Stimulated activated CD4-positive, alpha-beta T cell treated with anti-CD3 and anti-CD28 coated beads, Interleukin-15, amount 100 ng/mL, for 24 hours (primary cell): ENCODE measurements at places on chromosomes 2 and 18.

DNA sequence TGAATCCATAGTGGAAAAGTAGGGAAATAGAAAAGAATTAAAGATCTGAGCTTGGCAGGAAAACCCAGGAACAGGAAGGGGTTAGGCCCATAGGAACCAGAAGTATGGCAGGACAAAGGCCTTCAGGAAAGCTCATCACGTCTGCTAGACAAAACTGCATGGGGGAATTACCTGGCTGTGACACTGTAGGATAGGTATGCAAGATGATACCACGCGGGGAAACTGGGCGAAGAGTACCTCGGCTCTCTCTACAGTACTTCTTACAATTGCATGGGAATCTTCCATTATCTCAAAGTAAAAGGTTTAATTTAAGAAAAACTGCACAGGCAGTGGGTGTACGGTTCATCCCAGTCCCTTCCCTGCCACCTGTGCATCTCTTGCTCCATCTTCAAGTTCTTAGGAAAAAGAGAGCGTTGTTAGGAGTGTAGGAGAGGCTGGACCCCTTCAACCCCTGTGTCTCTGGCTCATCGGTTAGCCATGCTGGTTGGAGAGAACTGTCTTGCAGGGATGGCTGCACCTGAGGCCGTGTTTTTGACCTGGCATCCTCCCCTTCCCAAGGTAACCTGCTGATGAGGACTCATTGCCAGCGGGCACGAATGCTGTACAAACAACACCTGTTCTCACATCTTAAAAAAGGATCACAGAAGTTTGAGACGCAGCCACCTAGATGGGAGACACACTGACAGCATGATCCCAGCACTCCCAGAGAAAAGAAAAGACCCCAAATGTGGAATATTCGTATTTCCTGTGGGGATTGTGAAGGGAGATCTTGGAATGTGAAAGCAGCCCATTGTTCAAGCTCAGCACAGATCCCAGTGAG is 120.5 kb upstream of the COPS8 start:
- DNase-seq = no peak

DNA sequence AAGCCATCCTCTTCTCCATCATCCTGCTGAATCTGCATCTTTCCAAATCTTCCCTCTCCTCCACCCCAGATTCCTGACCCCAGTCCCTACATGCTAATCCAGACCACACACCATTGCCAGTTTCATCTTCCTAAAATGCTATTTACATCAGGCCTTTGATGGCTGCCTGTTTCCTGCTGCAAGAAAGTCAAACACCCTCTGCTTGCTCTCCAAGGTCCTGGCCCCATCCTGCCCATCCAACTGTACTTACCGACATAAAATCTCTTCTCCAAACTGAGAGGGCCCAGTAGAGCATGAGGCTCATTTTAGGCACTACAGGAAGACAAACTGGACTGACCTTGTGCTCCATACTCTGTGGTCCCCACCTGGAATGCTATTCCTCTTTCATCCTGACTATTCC is 19.0 kb downstream of the ALK start:
- DNase-seq = no peak

GRCh38 chr2:119068154-119068725 is 90.3 kb downstream of the C1QL2 start:
- no peak for DNase-seq

DNA sequence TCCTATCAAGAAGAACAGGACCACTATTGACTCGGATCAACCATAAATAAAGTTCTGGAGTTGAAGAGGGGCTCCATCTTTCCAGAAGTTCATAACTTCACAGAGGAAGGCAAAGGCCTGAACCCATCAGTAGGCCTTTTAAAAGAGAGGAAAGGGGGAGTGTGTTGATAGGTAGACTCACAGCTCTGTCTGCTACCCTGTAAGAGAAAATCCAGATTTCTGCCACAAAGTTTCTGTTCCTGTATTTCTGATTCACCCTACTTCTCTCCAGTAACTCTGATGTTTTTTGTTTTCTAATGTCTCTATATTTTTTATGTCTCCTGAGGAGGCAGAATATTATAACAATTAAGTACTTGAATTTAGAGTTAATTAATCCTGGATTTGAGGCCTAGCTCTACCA is 564.0 kb downstream of the TNS1 start:
- DNase-seq = no peak

- no peak for DNase-seq
These were observed 56.6 kb downstream of the RPL37A start for GRCh38 chr2:216555274-216555673.

DNA sequence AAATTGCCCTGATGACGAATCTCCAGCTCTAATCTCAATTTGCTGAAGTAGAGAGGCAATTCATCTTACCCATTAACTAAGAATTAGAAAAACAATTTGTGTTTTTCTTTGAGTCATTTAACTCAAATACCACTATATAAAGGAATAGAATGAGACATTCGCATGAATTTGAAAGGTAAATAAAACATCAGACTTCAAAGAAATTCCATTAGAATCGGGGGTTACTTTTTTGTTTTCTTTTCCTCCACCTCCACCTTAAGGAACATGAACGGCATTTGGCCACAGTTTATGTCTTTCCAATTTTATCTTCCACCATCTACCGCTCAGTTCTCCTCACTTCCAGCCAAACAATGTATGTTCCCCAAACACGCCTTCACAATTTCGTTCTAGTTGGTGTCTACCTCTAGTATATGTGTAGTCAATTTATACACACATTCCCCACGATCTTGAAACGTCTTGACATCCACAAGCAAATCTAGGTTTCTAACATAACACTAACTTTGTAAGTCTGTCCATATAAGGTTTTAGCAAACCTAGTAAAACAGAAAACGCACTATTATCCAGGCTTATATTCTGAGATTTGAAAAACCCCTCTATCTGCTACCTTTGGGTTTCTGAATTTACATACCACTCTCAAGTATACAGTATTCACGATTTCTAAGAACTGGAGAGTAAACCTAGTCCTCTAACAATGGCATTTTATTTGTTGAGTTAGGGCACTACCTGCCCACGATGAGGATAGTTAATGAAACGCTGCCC is 1.2 kb upstream of the SMCHD1 start:
- DNase-seq = no peak

DNA sequence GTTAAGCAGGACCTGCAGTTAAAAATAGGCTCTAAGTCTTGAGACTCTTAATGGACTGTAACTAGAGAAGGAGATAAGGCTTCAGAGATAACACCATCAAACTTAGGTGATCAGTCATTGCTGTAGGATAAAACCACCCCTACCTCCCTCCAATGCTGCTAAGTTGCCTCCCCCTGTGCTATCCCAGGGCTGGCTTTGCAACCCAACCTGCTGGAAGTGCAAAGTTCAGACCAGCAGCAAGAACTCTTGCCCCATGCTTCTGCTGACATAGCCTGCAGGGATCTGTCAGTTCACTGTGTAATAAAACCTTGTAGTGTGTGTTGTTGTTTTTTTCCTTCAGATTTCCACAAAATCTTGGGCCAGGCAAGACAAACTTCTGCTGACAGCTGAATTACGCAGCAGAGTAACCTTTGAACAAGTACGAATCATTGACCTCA is 57.4 kb upstream of the EPB41L3 start:
- no peak for DNase-seq

- no peak for DNase-seq
These were observed 581.8 kb downstream of the RNF144A start for GRCh38 chr2:7499018-7499417.

GRCh38 chr2:230589025-230589424 is 123.6 kb upstream of the CAB39 start:
- no peak for DNase-seq

DNA sequence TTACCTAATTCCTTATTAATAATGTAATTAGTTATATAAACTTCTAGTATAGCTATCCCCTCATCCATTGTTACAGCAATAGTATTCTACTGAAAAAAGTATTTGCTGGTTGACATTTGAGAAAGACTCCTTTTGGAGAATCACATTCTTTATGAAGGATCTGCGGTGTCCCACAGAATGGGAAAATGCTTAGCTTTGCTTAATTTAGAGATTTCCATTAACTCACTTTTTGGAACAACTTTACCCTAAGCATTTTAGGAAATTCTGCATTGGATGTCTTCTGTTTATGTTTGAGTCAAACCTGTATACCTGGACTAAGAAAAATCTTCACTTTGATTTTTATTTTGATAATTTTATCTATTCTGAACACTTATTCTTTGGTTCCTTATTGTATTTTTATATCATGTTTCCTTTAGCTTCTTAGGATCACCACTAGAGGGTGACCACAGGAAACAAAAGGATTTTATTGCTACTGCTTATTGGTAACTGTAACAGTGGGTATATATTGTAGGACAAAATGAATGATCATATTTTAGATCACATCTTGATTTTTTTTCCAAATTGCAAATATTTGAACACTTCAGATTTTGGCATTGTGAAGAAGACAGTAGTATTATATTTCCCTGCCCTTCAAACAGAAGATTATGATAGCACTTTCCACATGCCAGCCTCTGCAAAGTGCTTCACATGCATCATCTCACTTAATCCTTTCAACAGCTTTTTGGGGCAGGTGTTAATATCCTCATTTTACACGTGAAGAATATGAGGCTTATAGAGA is 79.6 kb downstream of the MIB1 start:
- DNase-seq = no peak

DNA sequence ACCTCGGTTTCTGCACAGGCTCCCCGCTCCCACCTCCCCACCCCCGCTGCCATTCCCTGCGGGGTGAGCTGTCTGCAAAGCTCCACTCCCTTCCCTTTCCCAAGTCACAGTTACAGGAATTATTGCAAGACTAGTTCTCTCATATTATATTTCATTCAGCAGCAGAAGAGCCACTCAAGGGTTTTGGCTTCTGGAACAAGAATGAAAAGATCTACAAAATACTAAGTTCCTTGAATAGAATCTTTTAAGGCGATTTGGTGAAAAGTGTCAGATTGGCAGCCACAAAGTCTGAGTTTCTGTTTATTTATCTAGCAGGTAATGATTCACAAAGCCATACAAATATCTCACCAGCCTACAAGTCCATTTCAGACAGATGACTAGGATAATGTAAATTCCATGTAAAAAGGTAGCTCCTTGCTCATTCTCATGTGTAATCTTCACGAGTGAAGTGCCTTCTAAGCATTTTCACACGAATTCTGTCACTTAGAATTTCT is 221.9 kb upstream of the RBBP8 start:
- DNase-seq = no peak

DNA sequence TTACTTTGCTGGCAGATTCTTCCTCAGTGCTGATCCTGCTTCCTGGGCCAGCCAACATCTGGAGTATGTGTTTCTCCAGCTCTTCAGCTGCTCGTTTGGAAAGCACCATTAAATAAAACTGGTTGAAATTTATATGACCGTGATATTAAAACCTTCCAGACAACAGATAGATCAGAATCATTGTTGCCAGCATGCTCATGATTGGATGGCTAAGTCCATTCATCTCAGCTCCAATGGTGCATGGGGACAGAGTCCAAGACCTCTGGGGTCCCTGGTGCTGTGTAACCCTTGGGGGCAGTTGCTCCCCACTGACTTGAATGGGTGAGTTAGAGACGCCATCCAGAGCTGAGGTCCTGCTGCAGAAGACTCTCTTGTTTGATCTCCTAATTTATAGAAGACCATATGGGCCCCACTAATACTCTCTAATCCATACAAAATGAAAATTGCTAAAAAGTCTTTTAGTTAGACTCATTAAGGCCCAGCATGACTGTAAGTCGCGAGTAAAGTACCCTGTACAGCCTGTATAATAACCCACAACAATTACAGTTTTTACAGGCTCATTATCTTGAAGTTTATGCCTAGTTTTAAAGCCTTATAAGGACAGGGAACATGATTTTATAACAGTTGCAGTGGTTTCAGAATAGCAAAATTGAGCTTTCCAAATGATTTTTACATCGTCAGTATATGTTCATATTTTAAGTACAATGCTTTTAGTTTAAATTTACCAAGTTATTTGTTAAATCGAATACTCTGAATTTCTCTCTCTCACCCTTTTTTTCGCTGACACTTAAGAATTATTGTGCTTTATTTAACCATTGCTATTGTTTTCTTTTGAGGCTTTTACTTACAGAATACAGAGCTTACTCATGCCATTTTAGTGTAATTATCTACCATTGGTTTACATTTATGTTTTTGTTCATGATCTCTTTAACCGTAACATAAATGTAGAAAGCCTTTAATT is 60.0 kb downstream of the CABLES1 start:
- no peak for DNase-seq

DNA sequence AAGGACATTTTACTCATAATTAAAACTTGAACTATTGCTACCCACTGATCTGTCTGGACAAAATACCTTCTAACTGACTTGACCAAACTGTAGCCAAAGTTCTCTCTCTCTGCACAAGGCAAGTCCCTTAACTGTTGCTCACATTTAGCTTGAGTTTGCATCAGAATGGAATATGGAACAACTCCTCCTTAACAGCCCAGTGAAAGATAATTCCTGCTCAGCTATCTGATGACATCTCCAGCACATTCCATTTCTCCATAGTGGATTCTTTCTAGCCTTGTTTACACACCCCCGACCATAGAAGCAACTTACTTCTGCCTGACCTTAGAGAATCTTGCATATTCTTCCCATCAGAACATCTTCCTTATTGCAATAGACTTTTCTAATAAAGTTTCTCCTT is 317.2 kb upstream of the CDH2 start:
- no peak for DNase-seq

DNA sequence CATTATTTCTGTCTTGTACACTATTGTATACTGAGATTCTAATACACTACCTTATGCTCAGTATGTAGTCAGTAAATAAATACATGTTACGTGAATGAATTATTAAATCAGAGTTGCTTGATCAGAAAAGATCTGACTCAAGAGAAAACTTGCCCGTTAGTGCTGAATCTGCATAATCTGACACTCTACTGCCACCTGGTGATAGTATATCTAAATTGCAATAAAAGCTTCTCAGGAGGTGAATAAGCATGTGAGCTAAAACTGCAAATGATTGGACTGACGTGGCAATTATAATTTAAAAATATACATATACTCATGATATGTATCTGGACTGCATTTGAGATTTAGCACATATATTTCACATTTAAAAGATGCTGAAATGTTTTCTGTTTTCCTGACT is 70.4 kb downstream of the KIAA1328 start:
- DNase-seq = no peak

GRCh38 chr18:48996901-48997463 is 46.2 kb upstream of the SMAD7 start:
- DNase-seq = no peak
